Nucleus accumbens (tissue), 56 donors: ENCODE measurements at places on chromosomes 2 and 18.

- no peak for DNase-seq
Observed at GRCh38 chr2:111031546-111032478, 88.9 kb upstream of the BCL2L11 start.

DNA sequence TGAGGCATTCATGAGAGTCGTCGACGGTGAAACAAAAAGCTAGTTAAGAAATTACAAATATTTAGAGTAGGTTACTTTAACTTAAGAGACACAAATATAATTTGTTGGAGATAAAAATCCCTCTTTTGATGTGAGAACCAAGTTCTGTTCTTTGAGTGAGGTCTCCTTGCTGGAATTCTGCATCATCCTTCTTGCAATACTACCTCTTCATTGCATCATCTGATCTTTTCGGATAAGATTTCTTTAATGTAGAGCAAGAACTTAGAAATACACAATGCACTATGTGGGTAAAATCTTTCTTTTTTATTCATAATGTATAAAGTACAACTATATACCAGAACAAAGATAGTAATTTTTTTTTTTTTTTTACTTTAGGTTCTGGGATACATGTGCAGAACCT, 118.4 kb downstream of the ARL4C start:
- DNase-seq, result no peak

- DNase-seq, result no peak
Observed at GRCh38 chr2:75846683-75847190, 136.0 kb upstream of the GCFC2 start.

DNA sequence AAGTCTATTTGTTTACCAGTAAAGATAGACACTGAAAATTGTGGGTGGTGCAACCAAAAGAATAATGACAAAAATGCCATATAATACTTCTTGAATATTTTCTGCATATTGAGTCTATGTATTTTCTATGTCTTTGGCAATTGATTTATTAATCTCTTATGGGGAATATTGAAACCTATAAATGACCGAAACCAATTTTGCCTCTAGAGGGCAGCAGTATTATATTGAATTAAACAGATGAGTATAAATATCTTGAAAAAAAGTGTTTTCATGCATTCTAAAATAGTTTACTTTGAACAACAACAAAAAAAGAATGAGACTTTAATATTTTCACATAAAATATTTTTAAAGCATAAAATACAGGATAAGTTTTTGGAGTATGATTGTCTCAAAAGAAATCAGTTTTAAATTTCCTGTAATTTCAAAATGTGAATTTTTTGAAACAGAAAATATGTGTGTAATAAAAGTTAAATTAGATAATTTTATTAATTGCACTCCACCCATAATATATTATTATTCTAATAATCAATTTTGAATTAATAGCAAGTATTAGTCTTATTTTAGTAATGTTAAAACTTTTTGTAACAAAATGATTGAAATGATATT, 49.9 kb upstream of the CALCRL start:
- no peak for DNase-seq

DNA sequence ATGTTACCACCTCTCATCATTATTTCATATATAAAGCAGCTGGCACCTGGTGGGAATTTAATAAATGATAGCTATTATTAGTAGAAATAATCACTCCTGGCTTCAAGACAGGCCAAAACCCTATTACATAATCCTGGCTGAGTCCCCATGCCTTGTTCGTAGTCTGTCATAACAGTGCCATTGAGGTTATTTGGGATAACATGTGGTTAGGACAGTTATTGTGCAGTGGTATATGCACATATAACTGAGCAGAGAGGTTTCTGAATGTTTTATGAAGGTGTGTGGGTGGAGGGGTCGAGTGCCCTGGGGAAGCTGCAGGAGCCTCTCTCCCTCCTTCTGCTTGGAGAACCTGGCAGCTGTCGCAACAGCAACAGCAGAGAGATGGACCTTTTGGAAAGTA, 162.4 kb upstream of the NABP1 start:
- no peak for DNase-seq

DNA sequence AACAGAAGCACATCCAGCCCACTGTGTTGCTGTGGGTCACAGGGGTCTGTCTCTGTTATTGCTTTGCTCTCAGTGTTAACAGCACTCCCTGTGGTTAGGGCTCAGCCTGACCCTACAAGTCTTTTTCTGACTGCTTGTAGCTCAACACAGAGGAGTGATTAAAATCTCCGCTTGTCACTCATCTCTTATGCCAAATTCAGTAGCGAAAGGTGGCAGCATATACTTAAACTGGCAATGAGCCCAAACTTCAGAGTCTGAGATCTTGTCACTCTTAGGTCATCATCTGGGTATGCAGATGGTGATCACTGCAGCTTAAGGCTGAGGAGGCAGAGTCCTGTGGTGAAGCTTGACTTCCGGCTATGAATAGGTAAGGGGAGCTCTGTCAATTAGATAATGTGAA, 63.3 kb upstream of the CSRNP3 start:
- no peak for DNase-seq

DNA sequence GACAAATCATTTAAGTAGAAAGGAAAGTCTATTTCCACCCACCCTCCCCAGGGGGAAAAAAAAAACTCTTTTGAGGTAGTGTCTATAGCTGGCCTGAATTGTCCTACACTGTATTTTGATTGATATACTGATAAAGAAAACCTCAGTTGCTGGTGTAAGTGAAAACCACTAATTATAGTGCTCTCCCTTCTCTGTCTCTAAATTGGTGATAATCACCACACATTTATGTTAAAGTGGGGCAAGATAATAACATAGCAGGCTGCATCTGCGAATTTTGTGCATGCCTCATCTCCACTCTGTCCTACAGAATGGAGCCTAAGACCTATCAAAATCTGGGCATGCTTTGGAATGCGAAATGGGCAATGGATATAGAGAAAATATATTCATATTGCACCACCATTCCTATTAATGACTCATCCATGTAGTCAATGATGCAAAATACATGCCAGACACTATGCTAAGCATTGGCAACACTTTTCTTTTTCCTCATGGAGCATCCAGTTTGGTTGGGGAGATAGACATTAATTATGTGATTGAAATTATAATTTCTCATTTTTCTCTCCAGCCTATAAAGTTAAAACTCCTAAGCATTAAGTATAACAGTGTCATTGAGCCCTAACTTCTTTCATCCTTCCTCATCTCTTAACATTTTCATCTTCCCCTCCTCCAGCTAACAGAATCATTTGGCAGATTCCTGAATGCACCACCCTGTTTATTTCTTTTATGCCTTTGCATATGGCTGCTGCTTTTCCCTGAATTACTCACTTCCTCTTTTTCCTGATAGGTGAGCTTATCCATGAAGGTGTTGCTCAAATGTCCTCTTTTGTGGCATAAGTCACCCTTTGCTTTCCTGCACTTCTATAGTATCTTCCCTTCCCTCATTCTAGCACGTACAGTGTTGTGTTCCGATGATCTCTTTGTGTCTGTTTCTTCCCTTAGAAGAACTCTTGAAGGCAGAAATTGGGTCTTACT, 58.2 kb downstream of the SLC9A2 start:
- no peak for DNase-seq

GRCh38 chr2:231013820-231014219, 17.9 kb downstream of the SPATA3 start:
- DNase-seq, result no peak

- no peak for DNase-seq
Observed at GRCh38 chr2:159177957-159178356, 108.5 kb downstream of the WDSUB1 start.

DNA sequence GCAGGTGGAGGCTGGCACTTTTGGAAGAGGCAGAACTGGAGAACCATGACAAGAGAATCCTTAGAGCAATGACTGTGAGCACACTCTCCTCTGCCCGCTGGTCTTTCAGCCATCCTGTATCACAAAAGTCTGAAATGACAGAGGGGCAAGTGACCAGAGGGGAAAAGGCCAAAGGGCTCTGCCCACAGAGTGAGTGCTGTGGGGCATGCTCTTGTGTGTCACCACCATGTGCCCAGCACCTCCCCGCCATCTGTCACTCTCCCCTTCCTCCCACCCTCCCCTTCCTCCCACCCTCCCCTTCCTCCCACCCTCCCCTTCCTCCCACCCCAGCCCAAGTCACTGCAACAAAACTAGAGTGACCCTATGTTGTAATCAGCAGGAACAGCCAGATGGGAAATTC, 31.9 kb downstream of the DAW1 start:
- no peak for DNase-seq

- DNase-seq, result no peak
Observed at GRCh38 chr2:128549646-128550260, 231.1 kb upstream of the HS6ST1 start.

GRCh38 chr2:26058390-26058789, 24.5 kb downstream of the RAB10 start:
- no peak for DNase-seq

DNA sequence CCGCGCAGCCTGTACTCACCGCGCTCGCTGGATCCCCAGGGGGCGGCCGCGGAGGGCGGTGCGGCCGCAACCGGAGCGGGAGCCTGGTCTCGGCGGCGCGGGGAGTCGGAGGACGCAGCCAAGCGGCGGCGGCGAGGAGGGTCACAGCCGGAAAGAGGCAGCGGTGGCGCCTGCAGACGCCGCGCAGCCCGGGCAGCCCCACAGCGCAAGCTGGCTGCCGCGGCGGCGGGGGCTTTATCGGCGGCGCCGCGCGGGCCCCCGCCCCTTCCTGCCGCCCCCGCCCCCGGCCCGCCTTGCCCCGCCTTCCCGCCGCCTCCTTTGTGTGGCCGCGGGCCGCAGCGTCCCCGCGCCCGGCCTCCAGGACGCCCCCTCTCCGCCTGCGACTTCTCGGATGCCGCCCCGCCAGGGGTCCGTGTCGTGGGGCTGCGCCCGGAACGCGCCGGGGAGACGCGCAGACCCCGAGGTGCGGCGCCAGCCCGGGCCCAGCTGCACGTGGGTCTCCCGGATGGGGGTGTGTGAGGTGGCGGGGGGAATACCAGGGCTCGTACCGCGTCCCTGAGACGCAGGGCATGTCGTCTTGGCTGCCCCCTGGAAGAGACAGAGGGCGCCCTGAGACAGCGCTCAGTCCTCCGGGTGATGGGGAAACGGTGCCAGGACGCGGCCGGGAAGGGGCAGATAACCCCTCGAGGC, at the start of gene SERPINE2:
SERPINE2 (minus strand) TSS at position 207 of the 690 bp plus-strand sequence. CDS start 37,386 bp downstream, outside the sequence.
- peak; percentile 82 for DNase-seq

GRCh38 chr2:134976074-134976702, 57.6 kb downstream of the CCNT2 start:
- DNase-seq, result no peak

DNA sequence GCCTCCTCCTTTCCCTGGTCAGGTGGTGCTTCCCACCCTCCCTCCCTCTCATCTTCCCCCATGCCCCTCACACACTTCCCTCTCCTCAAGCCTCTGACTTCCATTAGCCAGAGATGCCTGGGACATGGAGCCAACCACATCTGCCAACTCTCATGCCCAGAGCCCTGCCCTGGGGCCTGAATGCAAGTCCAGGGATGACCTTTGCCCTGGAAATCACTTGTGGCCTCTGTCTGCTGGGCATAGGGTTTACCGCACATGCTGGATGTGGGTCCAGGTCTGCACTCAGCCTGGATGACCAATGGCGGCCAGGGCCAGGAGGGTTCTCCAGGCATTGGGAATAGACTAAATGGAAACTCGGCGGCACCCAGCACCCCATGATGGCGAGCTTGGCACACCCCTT, 98.9 kb downstream of the SEPTIN10 start:
- no peak for DNase-seq

- DNase-seq, result no peak
Observed at GRCh38 chr2:48756289-48756688, 765 bp upstream of the LHCGR start.

GRCh38 chr2:160719116-160719515, 225.5 kb upstream of the RBMS1 start:
- DNase-seq, result no peak

DNA sequence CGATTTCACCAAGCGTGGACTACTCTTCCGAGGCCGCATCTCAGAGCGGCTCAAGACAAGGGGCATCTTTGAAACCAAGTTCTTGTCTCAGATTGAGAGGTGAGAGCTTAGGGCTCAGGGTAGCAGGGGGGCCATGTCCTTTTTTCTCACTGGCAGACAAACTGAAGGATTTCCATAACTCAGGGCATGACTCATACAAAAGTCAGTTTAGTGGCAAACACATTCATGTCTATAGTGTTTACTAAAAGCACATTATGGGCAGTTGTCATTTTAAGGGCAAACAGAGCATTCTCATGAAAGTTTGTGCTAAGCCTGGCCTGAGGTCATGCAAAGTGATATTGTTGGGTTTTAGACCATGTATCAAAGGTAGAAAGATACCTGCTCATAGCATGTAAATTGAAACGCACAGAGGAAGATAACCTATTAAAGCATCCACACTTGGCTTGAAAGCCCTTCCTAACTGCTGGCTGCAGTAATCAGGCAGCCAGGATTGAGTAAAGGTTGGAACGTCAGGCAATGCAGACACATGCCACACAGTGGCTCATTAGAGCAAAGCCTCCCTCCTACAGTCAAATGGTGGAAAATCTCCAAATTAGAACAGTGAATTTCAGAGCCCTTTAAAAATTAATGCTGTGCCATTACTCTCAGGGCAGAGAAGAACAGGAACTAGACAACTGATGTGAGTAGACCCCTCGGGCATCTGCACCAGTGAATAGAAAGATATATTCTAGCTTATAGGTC, 54.2 kb downstream of the HK2 start:
- DNase-seq, result no peak

- no peak for DNase-seq
Observed at GRCh38 chr2:150674283-150674682, 186.8 kb upstream of the RND3 start.

DNA sequence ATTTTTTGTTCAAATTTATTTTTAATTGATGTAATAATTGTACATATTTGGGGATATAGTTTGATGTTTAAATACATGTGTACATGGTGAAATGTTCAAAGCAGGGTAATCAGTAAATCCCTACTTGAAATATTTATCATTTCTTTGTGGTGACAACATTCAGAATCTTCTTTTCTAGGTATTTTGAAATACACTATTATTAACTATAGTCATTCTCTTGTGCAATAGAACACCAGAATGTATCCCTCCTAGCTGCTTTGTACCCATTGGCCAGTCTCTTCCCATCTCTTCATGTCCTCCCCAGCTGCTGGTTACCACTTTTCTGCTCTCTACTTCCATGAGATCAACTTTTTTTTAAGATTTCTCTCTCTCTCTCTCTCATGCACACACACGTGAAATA, 126.5 kb downstream of the ZNF407 start:
- no peak for DNase-seq

DNA sequence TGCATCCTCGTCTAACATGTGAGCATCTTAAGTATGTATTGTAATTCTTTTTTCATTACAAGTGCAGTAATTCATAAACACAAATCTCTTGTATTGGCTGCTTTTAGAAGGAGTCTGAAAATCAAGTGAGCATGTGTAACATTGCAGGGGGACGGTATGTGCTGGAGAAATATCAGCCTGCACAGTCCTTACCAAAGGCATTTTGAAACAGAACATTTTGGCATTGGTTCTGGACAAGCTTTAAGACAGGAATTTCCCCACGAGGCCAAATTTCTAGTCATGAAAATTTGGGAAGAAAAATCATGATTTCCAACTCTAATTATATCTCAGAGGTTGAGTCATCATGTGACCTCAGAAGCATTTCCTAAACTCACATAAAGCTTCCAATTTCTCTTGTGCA, 24.7 kb upstream of the NRP2 start:
- no peak for DNase-seq

- no peak for DNase-seq
Observed at GRCh38 chr2:3129867-3130266, 247.8 kb downstream of the EIPR1 start.

GRCh38 chr2:8489751-8490150, 192.1 kb upstream of the ID2 start:
- DNase-seq, result no peak

- no peak for DNase-seq
Observed at GRCh38 chr2:130756874-130757668, 1.7 kb downstream of the AMER3 start.

- DNase-seq, result no peak
Observed at GRCh38 chr2:227657199-227657845, 9.3 kb upstream of the SCYGR5 start.
